GM23338 (cell line): ENCODE measurements at places on chromosomes 2 and 18.

GRCh38 chr2:129347486-129348217 lies 631.8 kb upstream of the RAB6C start:
- no peak overlapping the region for H3K27ac ChIP-seq
- no peaks in the 10 kb centered on the region for H3K4me1 ChIP-seq
- no peaks in the 10 kb centered on the region for H3K36me3 ChIP-seq
- no peak for DNase-seq
- no peaks in the 10 kb centered on the region for H3K27me3 ChIP-seq

DNA sequence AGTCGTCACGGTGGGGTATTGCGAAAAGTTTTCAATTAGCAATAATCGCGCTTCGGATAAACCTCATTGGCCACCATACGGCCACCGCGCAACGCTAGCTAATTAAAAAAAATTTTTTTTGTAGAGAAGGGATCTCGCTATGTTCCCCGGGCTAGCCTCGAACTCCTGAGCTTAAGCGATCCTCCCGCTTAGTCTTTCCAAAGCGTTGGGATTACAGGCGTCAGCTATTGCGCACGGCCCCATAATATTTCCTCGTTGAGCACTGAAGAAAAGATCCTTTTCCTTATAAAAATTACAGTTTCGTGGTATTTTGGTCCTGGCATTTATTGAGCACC lies 759 bp upstream of the ACTR1B start:
- no peaks in the 10 kb centered on the region for H3K36me3 ChIP-seq
- peak; percentile 69 for DNase-seq
- H3K27ac ChIP-seq, result peak overlapping the region; percentile 97
- peak overlapping the region; percentile 64 for H3K4me3 ChIP-seq

DNA sequence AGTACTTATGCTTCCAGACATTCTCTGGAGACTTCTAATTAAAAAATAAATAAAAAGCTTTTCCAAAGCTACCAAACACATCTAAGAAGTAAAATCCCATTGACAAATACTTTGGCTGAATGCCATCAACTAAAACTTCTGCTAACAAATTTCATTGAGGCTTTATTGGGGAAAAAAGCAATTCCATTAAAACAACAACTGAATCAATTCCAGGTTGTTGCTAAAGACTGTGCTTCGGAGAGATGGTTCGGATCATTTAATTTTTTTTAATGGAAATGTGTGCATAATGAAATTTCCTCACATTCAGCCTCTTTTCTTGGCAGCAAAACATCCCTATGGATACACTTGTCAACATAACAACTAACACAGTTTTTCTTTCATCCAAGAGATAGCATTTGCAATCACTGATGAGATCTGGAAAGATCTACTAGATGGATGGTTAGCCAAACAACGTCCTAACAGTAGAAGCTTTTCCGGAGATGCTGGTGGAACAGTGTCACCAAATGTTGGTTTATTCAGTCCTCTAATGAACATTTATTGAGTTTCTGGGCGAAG lies 446.1 kb upstream of the FAM98A start:
- H3K27me3 ChIP-seq, result no peaks in the 10 kb centered on the region
- H3K4me1 ChIP-seq, result no peaks in the 10 kb centered on the region
- no peak overlapping the region for H3K27ac ChIP-seq
- no peak for DNase-seq
- H3K36me3 ChIP-seq, result no peaks in the 10 kb centered on the region

GRCh38 chr2:101106453-101107181 lies 44.6 kb downstream of the TBC1D8 start:
- DNase-seq, result no peak
- H3K4me3 ChIP-seq, result no peak overlapping the region
- 0 out of 2 replicates have a peak overlapping the region, but pooled peaks have one; percentile 21 for H3K27ac ChIP-seq
- H3K36me3 ChIP-seq, result no peaks in the 10 kb centered on the region
- H3K27me3 ChIP-seq, result no peaks in the 10 kb centered on the region

DNA sequence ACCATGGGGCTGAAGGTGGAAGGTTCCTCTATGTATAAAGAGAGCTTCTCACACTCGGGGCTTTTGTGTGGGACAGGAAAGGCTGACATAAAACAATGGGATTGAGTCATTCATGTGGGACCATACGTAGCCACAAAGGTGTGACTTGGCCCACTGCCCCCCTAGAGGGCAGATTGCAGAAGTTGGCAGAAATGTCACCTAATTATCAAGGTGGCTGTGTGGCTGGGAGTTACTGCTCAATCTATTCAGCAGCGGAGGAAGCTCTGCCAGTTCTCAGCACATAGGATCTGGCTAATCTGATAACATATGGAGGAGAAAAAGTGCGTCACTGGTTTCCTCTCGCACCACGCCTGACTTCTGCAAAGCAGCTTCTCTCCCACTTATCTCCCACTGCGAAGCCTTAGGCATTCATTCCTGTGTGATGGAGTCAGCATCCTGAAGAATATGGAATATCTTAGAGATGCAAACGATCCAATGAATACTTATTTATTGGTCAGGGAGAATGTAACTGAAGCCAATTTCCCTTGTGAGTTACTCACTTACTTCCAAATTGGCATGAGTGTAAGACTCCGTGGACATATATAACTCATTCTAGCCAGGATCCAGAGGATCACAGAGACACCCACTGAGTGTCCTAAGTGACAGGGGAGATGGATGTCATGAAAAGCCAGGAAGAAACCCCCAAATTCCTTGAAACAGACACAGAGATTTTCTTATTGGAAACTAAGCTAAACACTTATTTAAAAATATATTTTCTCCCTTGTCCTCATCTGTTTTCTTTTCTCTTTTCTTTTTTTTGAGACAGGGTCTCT lies 344.8 kb downstream of the TGIF1 start:
- H3K27me3 ChIP-seq, result no peaks in the 10 kb centered on the region
- peak; percentile 34 for DNase-seq
- no peak overlapping the region for H3K27ac ChIP-seq
- no peak overlapping the region for H3K4me3 ChIP-seq
